ENCODE measurements at places on chromosomes 6 and 20. TPM values are rescaled to one million over a fixed set of nuclear protein-coding genes. Genes with fewer than 3 reads are reported as not detected.

Gene RAET1E
- 0.22 TPM for total RNA-seq

Gene CCDC170
- 0.26 TPM for total RNA-seq

GRCh38 chr6:63716169-63716568 lies 80.6 kb downstream of the PHF3 start:
- DNase-seq = no peak

GRCh38 chr6:41713159-41713649 lies 22.2 kb downstream of the TFEB start:
- peak; percentile 85 for DNase-seq

- no peak for DNase-seq
Observed at GRCh38 chr20:31943052-31943471, 8.8 kb downstream of the PDRG1 start.

- DNase-seq = no peak
Observed at GRCh38 chr20:4100679-4101078, 85.3 kb upstream of the RNF24 start.

- DNase-seq = peak; percentile 77
Observed at GRCh38 chr6:116060572-116061283, at the start of gene FRK. TSS of gene FRK (minus strand) at chr6:116060891. CDS start at chr6:116060311, 580 bp downstream.

- DNase-seq = no peak
Observed at GRCh38 chr20:63941282-63942081, 14.7 kb downstream of the UCKL1 start.

DNA sequence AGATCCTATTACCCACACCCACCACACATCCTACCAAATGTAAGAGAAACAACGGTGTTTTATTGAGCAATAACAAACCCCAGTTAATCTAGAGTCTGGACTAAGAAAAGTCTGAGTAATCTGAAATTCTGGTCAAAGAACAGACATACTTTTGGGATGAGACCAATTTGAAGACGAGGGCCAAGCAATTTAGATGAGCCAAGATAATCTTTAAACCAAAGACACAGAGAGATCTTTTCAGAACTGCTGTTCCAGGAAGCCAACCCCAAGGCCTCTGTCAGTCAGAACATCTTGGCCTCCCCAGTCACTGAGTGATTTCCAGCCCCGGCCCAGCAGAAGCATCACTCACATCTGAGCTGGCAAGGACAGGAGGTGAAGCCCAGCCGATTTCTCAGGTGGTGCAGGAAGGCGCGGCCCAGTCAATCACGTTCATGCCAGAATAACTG lies 118.5 kb upstream of the SYNDIG1 start:
- no peak for DNase-seq

- DNase-seq = no peak
Observed at GRCh38 chr20:36819659-36820058, 46.1 kb upstream of the DSN1 start.

DNA sequence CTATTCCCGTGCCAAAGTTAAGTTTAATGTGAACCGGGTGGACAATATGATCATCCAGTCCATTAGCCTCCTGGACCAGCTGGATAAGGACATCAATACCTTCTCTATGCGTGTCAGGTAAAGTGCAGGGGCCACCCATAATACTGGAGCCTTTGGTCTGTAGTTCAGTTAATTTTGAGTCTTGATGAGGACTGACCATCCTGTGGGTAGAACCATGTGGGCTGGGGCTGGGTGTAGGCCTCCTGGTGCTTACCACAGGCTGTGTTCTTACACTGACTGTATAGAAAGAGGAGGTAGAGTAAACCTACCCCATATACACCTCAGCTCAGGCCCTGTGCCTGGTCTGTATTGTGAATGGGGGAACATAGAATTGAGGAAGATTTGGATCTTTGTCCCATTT lies 2.4 kb downstream of the NOP56 start:
- no peak for DNase-seq

GRCh38 chr6:37967651-37968050 lies 148.1 kb downstream of the ZFAND3 start:
- DNase-seq = no peak

Gene REM1
- not detected for total RNA-seq

Gene CASS4
- 0.27 TPM for total RNA-seq

Gene IL20RA
- 3.1 TPM for total RNA-seq

- no peak for DNase-seq
Observed at GRCh38 chr6:94424692-94425091, 1005.3 kb upstream of the EPHA7 start.

DNA sequence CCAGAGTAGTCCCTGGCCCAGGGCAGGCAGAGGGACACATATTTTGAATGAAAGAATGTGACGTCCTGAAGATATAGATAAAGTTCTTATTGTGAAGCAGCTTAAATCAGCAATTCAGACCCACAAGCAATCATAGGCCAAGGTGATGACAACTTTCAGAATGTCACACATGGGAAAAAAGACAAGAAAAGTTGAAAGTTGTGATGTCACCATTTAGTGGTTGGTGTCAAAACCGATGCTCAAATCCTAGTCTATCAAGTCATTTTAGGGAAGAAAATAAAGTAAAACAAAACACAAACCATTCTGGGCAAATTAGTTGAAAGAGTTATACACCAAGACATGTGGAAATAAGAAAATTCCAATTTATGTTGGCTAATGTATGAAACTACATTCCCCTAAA lies 710.8 kb downstream of the DOK5 start:
- DNase-seq = no peak

DNA sequence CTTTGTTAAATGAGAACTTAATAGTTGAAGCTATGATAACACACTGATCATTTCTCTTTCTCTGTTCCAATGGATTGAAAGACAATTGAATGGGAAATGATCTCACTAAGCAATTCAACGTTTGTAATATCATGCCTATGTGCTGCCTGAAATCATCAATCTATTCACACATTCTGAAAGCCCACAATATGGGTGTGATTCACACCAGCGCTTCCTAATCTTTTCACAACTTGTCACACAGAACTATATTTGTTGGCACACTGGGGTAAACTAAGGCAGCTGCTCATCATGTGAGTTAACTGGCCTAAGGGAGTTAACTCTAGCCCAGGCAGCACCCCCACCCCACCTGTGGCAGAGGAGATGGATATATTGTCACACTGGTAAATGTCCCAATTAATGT lies 37.1 kb upstream of the UTRN start:
- no peak for DNase-seq

DNA sequence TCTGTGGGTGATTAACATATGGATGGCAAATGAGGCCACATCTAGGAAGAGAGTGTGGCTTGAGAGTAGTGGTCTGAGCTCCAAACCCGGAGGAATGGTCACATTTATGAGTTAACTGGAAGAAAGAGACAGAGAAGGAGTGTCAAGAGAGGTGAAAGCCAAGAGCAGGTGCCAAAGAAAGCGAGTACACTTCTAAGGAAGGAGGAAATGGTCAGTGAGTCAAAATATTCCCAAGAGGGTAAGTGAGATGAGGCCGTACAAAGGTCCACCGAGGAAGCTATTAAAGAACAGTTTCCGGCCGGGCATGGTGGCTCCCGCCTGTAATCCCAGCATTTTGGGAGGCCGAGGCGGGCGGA lies 104.5 kb upstream of the RNF24 start:
- DNase-seq = no peak

Gene CAP2
- 15.7 TPM for total RNA-seq

Gene ENPP1
- total RNA-seq = 7.7 TPM

DNA sequence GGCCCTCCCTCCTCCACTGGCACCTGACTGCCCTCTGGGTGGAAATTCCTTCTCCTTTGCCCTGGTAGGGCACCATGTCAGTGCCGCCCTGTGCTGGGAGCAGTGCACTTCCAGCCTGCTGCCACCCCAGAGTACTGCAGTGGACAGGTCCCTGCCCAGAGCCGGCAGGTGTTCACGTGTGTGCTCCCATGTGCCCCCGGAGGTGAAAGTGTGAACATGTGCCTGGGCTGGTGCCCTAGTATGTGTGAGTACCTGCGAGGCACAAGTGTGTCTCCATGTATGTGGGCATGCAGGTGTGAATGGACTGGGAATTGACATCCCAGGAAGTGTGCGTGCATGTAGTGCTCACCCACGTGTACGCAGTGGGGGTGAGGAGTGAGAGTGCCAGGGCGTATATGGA lies 29.4 kb downstream of the SDCBP2 start:
- DNase-seq = peak; percentile 40
